ENCODE measurements at places on chromosomes 12 and 14. TPM values are rescaled to one million over a fixed set of nuclear protein-coding genes. Genes with fewer than 3 reads are reported as not detected.
A peak's percentile ranks its signal among the peaks of the same experiment; 100 is the strongest.

- H3K27me3 ChIP-seq = no peaks in the 10 kb centered on the region
- H3K4me3 ChIP-seq = no peak overlapping the region
- no peak for DNase-seq
- no peaks in the 10 kb centered on the region for H3K36me3 ChIP-seq
- no peaks in the 10 kb centered on the region for H3K4me1 ChIP-seq
- no peak overlapping the region for H3K27ac ChIP-seq
These were observed 255.6 kb upstream of the GRIP1 start for GRCh38 chr12:66934302-66935062.

- H3K27ac ChIP-seq = peak overlapping the region; percentile 100
- H3K36me3 ChIP-seq = peaks cover 27% of the 10 kb centered on the region
- peak; percentile 81 for DNase-seq
- no peaks in the 10 kb centered on the region for H3K27me3 ChIP-seq
These were observed 717 bp downstream of the UBC start for GRCh38 chr12:124913474-124914391.

GRCh38 chr14:90419200-90419599 lies 22.4 kb downstream of the CALM1 start:
- H3K4me1 ChIP-seq = peaks cover 18% of the 10 kb centered on the region
- H3K27ac ChIP-seq = peak overlapping the region; percentile 43
- H3K4me3 ChIP-seq = no peak overlapping the region
- no peaks in the 10 kb centered on the region for H3K27me3 ChIP-seq
- peak; percentile 83 for DNase-seq

DNA sequence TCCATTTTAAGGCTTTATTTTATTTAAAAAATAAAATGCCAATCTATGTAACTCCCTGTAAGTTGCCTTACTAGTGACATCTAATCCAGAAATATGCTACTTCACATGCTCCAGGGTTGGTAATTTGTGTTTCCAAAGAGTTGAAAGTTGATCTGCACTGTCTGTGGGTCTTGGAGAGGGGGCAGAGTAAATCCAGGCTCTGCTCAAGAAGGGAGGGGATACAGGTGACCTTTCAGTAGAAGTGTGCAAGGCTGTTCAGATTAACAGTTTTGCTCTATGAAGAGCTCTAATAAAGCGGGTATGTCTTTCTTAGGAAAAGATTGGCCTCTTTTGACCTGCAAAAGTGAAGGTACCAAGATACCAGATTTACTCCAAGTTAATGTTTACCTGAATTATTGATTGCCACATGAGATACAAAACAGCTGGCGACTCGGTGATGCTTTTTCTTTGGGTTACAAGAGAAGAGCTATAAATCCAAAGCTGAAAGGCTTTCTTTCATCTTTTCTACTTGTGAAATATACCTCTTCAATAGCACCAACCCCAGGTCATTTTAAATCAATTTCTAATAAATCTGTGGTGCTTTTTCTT lies 75.6 kb upstream of the FLRT2 start:
- no peak overlapping the region for H3K4me3 ChIP-seq
- H3K4me1 ChIP-seq = no peaks in the 10 kb centered on the region
- DNase-seq = no peak

- peaks cover 56% of the 10 kb centered on the region for H3K4me1 ChIP-seq
- no peak for DNase-seq
- H3K27ac ChIP-seq = peak overlapping the region; percentile 82
- H3K4me3 ChIP-seq = no peak overlapping the region
- H3K27me3 ChIP-seq = no peaks in the 10 kb centered on the region
- peaks cover 52% of the 10 kb centered on the region for H3K36me3 ChIP-seq
These were observed 39.3 kb downstream of the EP400 start for GRCh38 chr12:131989021-131989420.

- no peaks in the 10 kb centered on the region for H3K4me1 ChIP-seq
- DNase-seq = no peak
- H3K27ac ChIP-seq = no peak overlapping the region
- no peak overlapping the region for H3K4me3 ChIP-seq
- H3K27me3 ChIP-seq = no peaks in the 10 kb centered on the region
These were observed 10.7 kb upstream of the LYZ start for GRCh38 chr12:69337311-69338090.

DNA sequence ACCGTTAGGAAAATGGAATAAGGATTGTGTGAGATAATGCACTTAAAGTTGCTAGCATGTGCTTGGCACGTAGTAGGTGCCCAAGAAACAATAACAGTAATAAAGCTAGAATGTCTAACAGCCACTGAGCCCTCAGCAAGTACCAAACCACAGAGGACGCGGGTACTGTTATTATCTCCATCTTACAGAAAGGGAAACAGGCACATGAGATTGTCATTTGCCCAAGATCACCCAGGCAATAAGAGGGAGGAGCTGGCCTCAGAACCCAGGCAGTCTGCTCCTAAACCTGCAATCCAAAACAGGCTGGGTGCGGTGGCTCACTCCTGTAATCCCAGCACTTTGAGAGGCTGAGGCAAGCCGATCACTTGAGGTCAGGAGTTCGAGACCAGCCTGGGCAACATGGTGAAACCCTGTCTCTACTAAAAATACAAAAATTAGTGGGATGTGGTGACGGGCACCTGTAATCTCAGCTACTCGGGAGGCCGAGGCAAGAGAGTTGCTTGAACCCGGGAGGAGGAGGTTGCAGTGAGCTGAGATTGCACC lies 5.1 kb upstream of the SDS start:
- H3K27ac ChIP-seq = no peak overlapping the region
- H3K27me3 ChIP-seq = no peaks in the 10 kb centered on the region
- DNase-seq = no peak
- H3K36me3 ChIP-seq = no peaks in the 10 kb centered on the region

Gene RAD9B
- not detected for total RNA-seq

All from A673 (cell line).